ENCODE measurements at places on chromosomes 4 and X.

- peak; percentile 25 for DNase-seq
Measured at GRCh38 chrX:150694738-150695410, 1.7 kb downstream of the MTMR1 start.

DNA sequence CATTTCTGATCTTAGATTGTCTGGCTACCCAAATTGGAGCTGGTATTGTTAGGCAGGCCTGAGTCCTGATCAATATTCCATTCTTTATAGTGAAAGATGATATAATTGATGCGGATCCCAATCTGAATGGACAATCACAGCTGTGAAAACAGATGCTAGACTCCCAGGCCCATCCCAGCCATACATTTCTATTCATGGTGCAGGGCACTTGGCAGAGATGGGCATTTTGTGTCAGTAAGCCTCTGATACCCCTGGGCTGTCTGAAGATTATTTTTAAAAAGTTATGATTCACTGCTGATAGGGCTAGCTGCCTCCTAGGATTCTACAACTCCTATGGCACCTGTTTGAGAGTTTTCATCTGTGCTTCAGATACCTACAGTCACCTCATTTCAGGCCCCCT lies 61.2 kb upstream of the TSPAN7 start:
- DNase-seq, result no peak

DNA sequence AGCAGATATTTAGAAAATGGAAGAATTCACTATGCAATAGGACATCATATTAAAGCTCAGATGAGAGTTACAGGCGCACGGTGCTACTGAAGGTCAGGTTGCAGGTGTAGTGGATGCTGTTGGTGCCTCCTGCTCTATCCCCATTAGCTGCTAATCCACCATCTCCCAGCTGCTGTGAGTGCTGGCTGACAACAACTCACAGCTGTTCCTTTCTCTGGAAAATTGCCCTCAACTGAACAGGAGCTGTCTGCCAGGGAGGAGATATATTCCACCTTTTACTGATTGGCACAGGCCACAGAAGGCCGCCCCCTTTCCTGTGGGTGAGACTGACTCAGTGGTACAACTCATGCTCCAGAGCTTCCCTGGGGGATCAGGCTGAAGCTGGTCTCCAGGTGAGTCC lies 48.7 kb downstream of the UCHL1 start:
- DNase-seq, result no peak

GRCh38 chrX:130861462-130861861 lies 41.5 kb downstream of the ENOX2 start:
- DNase-seq, result no peak

DNA sequence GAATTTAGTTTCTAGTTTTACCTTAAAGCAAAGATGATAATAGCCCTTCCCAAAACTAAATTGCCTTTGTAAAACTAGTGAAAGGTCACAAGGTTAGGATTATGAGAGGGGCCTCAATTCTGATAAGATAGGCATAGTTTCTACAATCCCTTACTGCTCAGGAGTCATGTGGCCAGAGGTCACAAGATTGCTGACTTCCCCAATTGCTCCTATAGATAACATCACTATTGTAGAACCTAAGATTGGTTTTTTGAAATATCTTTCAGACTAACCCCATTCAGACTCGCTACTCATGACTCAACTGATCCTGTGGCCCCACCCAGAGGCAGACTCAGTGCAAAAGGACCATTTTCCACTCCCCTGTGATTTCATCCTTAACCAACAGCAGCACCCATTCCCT lies 70.3 kb downstream of the SCD5 start:
- no peak for DNase-seq

GRCh38 chr4:55547466-55547770 lies 709 bp upstream of the CLOCK start:
- no peak for DNase-seq

DNA sequence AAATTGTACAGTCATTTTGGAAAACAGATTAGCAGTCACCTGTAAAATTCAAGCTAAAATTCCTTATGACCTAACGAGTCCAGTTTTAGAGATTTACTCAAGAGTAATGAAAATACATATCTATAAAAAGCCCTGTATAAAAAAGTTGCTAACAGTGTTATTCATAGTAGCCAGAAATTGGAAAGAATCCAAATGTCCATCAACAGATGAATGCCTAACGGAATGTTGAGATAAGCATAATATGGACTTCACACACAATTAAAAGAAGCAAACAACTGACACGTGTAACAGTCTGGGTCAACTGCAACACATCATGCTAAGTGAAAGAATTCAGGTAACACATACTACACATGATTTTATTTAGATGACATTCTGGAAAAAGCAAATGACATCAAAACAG lies 584.8 kb upstream of the AGA start:
- DNase-seq, result no peak

DNA sequence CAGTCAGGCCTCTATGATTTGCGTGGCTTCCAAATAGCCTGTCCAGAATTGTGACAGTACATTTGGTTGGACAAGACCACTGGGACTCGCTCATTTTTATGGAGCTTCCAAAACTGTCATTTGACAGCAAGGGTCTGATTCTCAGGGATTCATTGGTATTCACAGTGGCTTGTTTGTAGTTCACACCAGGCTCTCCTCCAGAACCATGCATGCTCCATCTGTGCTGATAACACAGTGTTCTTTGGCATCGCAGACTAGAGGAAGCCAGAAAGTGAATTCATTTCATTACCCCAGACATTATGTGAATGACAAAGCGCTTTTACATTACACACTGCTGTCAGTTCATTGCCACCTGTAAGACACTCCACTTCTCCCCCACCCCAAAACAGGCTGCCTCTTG lies 208.3 kb downstream of the ARHGAP10 start:
- no peak for DNase-seq

GRCh38 chrX:20042221-20042620 lies 51.4 kb upstream of the BCLAF3 start:
- DNase-seq, result no peak

- no peak for DNase-seq
Measured at GRCh38 chr4:55681430-55681829, 45.3 kb upstream of the NMU start.

DNA sequence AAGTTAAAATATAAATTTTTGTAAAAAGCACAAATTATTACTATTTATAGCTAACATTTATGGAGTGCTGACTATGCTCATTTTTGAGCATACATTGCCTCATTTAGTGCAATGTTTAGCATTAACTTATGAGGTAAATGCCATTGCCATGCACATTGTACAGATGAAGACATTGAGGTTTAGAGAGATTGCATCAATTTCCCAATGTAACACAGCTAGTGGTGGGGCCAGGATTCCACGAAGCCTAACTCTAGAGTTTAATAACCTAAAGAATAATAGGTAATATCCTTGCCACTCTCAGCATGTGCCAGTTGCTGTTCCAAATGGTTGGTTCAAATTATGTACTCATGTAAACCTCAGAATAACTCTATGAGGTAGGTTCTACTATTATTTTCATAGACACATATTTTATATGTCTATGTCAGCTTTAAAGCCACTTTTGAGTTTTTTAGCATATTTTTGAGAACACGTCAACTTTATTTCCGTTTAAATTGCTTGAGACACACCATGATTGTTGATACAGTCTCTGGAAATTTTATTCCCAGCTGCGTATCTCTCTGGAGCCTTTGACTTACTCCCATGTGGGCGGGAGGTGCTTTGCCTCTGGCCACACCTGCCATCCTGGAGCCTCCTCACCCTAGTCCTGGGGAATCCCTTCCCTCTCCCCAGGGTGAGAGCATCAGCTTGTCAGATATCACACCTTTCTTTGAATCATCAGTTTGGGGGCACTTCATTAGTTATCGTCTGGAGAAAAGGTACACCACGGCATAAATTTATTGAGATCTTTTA lies 10.8 kb upstream of the ADH1A start:
- no peak for DNase-seq

- no peak for DNase-seq
Measured at GRCh38 chr4:86927843-86928395, 6.9 kb upstream of the AFF1 start.

GRCh38 chr4:137861682-137862081 lies 329.4 kb upstream of the PCDH18 start:
- no peak for DNase-seq

GRCh38 chrX:31836479-31836878 lies 764.6 kb upstream of the FTHL17 start:
- DNase-seq, result no peak

GRCh38 chrX:6826856-6827255 lies 291.9 kb upstream of the VCX3A start:
- no peak for DNase-seq

DNA sequence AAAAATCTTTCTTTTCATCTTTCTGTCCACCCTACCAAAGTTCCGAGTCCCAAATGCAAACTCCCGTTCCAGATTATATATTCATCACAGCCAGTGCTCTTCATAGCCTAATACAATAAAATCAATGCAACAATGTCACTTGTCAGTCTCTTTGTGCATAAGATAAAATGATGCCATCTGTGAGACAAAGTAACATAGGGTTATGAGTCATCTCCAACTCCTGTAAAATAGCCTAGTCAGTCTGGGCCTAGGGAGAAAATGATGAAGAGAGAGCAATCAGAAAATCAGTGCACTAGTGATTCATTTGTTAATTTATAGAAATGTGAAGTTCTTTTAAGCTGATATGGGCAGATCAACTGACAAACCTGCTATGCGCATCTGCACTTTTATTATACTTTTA lies 689.1 kb upstream of the DIAPH2 start:
- DNase-seq, result no peak

- no peak for DNase-seq
Measured at GRCh38 chr4:112910109-112910736, 139.2 kb upstream of the ANK2 start.

DNA sequence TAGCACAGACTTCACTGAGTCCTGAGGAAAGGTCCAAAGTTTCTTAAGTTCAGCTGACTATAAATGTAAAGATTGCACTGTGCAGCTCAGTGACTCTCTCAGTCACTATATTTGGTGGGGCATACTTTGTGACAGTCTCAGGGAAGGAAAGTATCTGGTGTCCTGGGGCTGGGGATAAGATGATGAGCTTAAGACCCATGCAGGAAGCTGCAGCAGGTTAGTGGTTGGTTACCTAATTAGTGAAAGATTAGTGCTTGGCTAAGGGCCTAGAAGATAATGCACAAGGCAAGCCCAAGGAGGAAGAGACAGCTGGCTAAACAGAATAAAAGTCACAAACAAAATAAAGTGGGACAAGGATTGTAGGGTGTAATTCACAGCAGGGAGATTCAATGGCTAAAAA lies 25.4 kb upstream of the SLITRK4 start:
- no peak for DNase-seq

GRCh38 chr4:82528868-82529267 lies 32.9 kb downstream of the TMEM150C start:
- DNase-seq, result no peak

- no peak for DNase-seq
Measured at GRCh38 chrX:68710870-68711576, 63.6 kb downstream of the STARD8 start.

DNA sequence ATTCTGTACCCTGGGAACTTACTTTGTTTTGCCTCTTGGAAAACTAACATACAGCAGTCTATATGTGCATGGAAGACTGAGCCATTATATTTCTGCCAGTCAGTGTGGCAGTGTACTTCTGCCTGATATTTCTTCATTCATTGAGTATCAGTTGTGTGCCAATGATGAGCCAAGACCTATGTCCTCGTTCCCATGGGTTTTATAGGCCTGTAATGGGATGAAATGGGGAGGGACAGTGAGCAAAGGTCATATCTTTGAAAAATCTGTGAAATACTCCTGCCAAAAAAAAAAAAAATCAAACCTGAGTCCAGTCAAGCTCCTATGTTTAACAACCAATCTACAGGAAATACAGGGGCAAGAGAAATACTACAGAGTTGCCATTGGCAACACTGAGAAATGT lies 9.1 kb downstream of the NSD2 start:
- no peak for DNase-seq

GRCh38 chrX:80246271-80246670 lies 174.0 kb upstream of the TENT5D start:
- DNase-seq, result no peak

DNA sequence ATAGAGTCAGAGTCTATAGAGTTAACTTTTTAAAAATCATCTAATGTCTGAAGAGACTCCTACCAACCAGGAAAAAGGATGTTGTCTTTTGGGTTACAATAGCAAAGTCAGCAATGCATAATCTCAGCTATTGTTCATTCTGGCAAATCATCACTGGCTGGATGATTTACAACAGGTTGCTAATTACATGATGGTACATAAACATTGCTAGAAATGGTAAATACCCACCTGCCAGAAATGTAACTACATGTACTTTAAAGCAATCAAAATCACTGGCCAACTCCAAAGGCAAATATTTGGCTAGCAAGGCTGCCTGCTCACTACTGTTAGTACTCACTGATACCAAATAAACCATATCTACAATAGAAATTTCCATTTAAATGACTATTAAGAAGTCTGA lies 91.1 kb downstream of the PPP3CA start:
- DNase-seq, result no peak

- DNase-seq, result no peak
Measured at GRCh38 chr4:51843309-51844152, 578 bp downstream of the DCUN1D4 start.

- peak; percentile 29 for DNase-seq
Measured at GRCh38 chr4:113673450-113673849, 88.1 kb downstream of the CAMK2D start.

GRCh38 chr4:8286719-8287342 lies 17.3 kb downstream of the HTRA3 start:
- DNase-seq, result no peak

GRCh38 chr4:140094438-140095420 lies 59.3 kb downstream of the MAML3 start:
- peak; percentile 58 for DNase-seq

GRCh38 chr4:79287718-79288117 lies 38.1 kb downstream of the NAA11 start:
- no peak for DNase-seq

DNA sequence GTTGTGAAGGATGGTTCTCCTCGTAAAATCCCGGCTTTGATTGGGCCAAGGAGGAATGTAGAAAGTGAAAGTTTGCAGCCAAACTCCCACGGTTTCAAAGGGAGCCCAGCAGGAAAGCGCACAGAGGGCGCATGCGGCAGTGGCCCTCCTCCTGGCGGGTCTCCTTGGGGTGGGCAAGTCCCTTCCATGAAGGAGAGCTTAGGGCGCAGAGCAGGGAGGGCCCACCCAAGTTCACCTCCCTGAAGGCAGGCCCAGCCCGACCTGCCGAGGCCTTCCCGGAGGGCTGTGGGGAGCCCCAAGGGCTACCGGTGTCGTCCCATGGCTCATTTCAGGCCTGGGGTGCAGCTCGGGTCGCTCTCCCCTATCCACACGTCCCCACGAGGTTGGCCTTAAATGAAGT lies 2.0 kb downstream of the PDZD4 start:
- no peak for DNase-seq

DNA sequence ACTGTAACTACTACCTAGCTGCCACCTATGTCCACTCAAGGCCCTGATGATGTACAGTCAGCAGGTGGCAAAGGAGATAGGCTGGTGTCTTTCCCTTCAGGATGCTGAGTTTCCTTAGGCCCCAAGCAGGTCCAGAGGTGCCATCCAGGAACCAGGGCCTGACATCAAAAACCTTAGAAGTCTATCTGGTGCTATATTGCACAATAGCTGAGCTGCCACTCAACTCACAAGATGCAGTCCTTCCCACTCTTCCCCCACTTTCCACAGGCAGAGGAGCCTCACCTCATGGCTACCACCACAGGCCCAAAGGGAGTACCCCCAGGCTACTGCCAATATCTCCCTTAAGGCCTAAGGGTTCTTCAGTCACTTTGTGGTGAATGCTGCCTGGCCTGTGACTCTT lies 83.9 kb upstream of the ZNF827 start:
- DNase-seq, result no peak

GRCh38 chrX:39199429-39199828 lies 398.2 kb downstream of the MID1IP1 start:
- no peak for DNase-seq

GRCh38 chr4:165016971-165017370 lies 14.8 kb upstream of the TRIM60 start:
- no peak for DNase-seq

Data from activated T-cell treated with anti-CD3 and anti-CD28 coated beads for 48 hours (primary cell).